ENCODE measurements at places on chromosomes 1 and 21.

GRCh38 chr1:154726896-154727753, 119.1 kb upstream of the ADAR start:
- no peak for DNase-seq

DNA sequence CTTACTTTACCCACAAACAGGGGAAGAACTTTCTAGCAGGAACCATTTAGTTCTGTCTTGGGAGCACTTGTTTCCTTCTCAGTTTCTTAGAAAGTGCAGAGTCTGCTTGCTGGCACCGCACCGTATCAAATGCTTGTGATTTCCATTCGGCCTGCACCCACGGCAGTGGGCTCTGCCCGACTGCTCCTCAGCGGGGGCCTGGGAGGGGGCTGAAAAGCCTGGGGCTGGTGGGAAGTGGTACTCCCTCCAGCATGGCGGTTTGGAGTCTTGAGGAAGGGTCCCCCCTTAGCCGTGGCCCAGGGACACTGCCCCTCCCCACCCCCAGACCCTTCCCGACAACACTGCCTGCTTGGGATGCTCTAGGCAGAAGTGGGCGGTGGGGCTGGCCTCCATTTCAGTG, 57.0 kb downstream of the KIF26B start:
- no peak for DNase-seq

- no peak for DNase-seq
Observed at GRCh38 chr21:42475036-42475435, 21.0 kb downstream of the RSPH1 start.

GRCh38 chr1:37035796-37036666, 1.7 kb upstream of the GRIK3 start:
- no peak for DNase-seq

DNA sequence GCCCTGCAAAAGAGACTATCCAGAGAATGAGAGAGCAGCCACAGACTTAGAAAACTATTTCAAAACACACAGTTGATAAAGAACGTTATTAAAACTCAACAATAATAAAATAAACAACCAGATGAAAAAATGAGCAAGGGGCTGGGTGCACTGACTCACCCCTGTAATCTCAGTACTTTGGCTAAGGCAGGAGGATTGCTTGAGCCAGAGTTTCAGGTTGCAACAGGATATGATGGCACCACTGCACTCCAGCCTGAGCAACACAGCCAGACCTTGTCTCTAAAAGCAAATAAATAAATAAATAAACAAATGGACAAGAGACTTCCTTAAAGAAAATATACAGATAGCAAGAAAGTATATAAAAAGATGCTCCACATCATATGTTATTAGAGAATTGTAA, 144.6 kb downstream of the LRRIQ3 start:
- no peak for DNase-seq

DNA sequence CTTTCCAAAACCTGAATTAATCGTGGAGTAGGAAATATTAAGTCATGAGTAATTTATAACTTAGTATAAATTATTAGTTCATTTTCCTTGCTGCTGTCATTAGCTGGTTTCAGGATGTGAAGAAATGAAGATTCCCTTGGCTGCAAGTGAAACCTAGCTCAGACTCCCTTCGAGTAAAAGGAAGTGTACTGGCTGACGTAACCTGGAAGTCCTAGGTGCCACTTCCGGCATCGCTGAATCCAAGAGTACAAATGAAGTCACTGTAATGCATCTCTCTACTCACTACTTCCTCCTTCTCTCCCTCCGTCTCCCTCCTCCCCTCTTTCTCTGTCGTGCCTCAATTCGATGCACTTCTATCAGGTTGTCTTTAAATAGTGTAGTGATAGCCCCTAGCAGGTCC, 28.8 kb downstream of the ZP4 start:
- no peak for DNase-seq

- no peak for DNase-seq
Observed at GRCh38 chr21:38954588-38955004, 148.9 kb downstream of the ETS2 start.

GRCh38 chr21:14562959-14563358, 16.8 kb upstream of the SAMSN1 start:
- no peak for DNase-seq

GRCh38 chr1:99482750-99483149, 163.2 kb upstream of the PALMD start:
- no peak for DNase-seq

DNA sequence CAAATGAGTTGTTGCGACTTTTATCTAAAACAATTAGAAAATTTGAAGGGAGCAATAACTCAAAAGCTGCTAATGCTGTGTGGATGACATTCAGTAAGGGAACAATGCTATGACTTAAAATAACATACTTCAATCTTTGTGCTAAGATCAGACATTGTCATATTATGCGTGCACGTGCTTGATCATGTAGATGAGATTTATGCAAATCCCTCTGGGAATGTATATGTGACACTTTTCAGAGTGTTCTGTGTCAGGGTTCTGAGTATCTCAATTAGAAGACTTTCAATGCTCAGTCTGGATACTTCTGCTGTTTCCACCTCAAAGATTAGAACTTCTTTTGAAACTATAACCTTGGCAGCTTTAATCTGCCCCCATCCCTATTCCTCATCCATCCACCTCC, 18.6 kb upstream of the POU2F1 start:
- DNase-seq, result no peak

DNA sequence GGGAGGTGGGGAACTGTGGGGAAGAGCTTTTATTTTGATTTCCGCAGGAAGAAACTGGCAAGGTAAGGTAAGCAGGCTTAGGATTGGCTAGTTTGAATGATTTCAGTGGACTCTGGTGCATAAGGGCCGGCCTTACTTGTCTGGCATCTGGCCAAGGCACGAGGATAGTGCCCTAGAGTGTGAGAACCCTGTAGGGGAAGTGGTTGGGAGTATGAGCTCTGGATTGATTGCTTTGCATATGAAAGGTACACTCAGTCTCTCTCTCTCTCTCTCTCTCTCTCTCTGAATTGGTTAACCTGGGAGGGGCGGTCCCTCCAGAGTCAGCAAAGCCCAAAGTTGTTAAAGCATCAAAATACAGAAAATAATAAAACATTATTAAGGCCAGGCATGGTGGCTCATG, 463.0 kb downstream of the SIPA1L2 start:
- DNase-seq, result no peak

DNA sequence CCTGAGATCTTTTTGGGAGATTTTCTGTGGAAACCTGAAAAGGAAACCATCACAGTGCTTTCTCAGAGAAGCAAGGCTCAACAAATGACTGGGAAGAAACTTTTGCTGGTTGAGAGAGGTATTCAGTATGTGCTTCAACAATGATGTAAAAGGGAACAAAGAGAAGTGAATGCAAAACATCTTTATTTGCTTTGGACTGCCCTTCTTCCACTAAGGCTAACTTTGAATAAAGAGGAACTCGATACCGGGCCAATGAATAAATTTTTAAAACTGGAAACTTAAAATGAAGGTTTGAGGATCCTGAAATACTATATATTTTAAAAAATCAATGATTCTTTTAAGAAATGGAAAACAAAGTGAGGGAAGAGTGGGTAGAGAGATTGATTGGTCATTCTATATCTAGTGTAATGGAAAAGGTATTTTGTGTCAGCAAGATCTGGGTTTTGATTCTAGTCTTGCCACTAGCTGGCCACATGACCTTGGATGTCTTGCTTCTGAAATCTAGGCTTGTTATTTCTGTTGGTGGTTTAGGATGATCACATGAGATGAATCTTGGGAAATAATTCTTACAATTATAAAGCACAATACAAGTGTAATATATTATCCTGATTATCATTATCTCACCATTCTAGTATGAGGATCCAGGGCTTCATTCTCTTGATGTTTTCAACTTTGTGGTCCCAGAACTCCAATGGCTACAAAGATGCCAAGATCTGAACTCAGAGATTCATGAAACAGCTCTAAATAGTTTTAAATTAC, 34.6 kb upstream of the APOBEC4 start:
- no peak for DNase-seq

GRCh38 chr1:107689159-107689558, 275.8 kb downstream of the VAV3 start:
- no peak for DNase-seq

GRCh38 chr1:237042892-237043576, 1.1 kb downstream of the RYR2 start:
- no peak for DNase-seq

GRCh38 chr1:107449326-107449725, 308.5 kb downstream of the NTNG1 start:
- DNase-seq, result no peak

- no peak for DNase-seq
Observed at GRCh38 chr1:206593351-206593925, 18.8 kb downstream of the EIF2D start.

DNA sequence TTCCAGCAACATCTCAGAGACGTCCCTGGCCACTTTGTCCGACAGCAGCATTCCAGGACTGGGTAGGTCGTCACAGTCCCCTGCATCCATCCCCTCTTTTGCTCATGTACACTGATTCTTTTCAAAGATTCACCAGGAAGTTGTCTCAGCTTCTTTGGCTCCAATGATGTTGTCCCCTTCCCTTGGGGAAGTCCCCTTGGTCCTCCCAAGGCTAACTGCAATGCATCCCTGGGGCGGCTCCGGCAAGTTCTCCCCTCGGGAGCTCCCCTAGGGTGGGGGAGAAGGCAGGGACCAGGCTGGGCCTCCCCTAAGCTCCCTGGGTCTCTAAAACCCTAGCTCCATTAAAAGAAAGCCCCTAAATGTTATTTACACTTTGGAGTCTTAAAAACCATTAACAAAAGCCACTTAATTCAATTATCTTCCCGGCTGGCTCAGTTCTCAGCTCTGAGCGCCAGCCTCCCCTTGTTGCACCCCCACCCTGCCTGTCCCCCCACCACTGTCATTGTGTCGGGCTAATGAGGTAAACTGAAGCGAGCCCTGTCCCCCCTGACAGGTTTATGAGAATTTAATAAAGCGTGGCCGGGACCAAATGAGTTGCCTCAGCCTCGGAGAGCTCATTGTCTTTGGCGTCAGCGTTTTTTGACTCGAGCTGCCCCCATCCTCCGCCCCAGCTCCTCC, 25.3 kb downstream of the KNCN start:
- no peak for DNase-seq

GRCh38 chr1:15090373-15090772, 63.2 kb upstream of the TMEM51 start:
- DNase-seq, result no peak

DNA sequence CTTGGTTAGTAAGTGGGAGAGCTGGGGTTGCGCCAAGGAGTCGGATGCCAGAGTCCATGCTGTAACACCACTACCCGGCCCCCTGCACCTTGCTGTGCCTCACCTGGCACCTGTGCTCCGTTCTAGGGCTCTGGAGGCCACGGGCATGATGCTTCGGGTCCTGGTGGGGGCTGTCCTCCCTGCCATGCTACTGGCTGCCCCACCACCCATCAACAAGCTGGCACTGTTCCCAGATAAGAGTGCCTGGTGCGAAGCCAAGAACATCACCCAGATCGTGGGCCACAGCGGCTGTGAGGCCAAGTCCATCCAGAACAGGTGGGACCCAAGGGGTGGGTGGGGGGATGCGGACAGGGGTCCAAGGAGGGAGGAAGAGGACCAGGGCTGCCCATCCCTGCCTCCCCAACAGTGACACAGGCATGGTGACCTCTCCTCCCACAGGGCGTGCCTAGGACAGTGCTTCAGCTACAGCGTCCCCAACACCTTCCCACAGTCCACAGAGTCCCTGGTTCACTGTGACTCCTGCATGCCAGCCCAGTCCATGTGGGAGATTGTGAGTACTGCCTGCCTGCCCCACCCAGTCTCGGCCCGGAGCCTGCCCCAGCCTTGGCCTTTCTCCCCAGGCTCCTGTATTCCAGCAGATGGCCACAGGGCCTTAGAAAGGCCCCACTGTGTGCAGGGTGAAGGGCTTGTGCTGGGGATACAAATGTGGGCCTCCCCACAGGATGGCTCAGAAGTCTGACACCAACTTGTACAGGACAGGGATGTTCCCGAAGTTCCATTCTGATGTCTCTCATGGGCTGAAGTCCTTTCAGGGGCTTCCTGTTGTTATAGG, 9.6 kb upstream of the HTR6 start:
- no peak for DNase-seq

DNA sequence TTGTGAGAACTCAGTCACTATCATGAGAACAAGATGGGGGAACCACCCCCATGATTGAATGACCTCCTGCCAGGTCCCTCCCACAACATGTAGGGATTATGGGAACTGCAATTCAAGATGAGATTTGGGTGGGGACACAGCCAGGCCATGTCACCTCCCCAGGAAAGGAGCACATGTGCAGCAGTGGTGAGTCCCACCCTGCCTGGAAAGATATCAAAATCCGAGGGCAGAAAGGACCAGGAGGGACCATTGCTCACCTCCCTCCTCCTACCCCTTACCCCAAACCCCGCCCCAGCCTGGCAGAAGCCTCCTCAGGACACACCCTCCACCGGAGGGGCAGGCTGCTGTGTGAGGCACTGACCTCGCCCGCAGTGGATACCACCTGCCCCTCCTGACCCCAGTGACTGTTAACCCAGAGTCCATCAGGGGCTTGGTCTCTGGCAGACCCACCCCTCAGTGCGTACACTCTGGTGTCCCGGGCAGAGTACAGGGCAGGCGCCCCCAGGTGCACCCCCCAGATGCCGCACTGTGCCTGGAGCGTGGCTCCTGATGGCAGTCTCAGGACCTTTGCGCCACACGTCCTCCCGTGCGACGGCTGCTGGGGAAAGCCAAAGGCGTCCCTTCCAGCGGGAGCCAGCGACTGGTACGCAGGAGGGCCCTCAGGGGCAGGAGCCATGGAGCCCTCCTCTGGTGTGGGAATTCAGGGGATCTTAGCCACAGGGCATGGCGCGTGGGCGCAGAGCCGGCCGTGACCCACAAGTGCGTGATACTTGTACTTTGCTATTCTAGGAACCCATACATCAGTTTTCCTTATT, 20.9 kb downstream of the PDXK start:
- no peak for DNase-seq

- no peak for DNase-seq
Observed at GRCh38 chr1:27517907-27518718, 28.1 kb upstream of the WASF2 start.

GRCh38 chr1:24369801-24370200, 43.8 kb downstream of the STPG1 start:
- no peak for DNase-seq

GRCh38 chr1:4046836-4047461, 146.9 kb upstream of the C1orf174 start:
- no peak for DNase-seq

- DNase-seq, result no peak
Observed at GRCh38 chr21:41220208-41220733, 52.3 kb downstream of the BACE2 start.

GRCh38 chr1:163777205-163777604, 455.5 kb downstream of the NUF2 start:
- no peak for DNase-seq

- DNase-seq, result no peak
Observed at GRCh38 chr1:88742531-88742930, 58.5 kb downstream of the PKN2 start.
